ENCODE measurements at places on chromosomes 12 and 14.

- no peak for DNase-seq
Measured at GRCh38 chr12:126189856-126190255, 1124.6 kb downstream of the AACS start.

DNA sequence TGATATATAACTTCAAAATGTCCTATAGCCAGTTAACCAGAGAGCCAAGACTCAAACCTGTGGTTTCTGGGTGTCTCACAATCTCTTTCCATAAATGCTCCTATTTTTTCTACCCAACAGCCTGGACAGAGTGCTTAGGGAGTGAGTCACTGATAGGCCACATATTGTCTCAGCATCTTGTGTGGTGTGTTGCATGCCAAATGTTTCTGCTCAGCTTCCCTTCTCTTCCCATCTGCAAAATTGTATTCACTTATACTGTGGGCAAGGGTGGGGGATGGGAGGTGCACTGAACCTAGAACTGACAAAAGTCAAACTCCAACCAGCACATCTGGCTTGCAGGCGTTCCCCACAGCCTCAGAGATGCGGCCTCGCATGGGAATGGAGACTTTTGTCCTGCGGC lies 123.3 kb downstream of the KCNA5 start:
- DNase-seq = no peak

DNA sequence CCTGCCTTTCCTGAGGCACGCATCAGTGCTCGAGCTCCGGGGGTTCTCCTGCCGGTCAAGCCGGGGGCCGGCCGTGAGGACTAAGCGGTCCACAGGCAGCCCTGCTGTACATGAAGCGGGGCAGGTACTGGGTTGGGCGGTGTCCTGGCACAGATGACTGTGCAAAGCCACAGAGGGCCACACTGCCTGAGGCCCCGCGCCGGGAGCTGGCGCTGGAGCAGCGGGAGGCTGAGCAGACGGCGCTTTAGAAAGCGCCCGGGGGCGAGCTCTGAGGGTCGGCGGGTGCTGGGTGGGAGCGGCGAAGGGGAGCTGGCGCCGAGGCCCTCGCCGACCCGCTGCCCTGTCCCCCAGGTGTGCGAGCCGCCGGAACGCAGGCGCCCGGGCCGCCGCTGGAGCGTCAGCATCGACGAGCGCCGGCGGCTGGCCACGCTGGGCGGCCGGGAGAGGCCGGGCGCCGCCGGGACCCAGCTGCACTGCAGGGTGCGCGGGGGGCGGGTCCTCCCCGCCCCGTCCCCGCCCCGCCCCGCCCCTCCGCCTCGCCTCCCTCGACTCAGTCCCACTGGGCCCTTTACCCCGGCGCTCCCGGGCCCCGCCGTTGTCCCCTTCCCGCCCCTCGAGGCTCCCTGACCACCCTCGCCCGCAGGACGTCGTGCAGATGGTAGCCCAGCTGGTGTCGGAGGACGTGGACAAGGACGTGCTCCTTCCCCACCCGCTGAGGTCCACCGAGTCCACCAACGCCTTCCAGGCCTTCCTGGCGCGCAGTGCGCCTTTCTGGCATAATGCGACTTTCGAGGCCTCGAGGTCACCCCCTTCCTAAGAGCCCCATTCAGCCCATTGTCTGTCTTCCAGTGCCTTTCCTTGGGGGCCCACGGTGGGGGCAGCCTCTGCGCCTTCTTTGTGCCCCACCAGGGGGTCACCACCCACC lies 8.3 kb upstream of the MTA1 start:
- DNase-seq = peak; percentile 78

DNA sequence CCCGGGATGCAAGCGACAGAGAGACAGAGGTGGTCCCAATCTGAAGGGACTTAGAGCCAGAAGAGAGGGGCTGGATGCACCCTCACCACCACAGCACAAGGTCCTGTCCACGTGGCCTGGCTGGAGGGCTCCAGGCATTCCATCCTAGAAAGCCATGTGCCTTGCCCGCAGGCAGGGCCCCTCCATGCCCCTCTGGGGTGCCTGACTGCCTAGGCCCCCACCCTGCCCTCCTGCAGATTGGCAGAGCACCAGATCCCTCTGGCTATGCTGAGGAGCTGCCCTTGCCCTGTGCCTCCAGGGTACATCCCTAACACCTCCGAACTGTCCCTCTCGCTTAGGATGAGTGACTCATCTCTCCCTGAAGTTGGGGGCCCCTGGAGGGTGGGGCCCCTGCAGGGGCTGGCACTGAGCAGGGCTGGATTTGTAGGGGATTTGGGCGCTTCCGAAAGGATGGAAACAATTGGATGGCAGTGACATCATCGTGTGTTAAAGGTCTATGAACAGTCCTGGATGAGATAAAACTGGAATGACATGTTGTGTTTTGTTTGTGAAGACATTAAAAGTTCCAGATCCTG lies 50.9 kb downstream of the CHGA start:
- no peak for DNase-seq

GRCh38 chr14:35158951-35159653 lies 36.8 kb downstream of the PRORP start:
- DNase-seq = no peak

DNA sequence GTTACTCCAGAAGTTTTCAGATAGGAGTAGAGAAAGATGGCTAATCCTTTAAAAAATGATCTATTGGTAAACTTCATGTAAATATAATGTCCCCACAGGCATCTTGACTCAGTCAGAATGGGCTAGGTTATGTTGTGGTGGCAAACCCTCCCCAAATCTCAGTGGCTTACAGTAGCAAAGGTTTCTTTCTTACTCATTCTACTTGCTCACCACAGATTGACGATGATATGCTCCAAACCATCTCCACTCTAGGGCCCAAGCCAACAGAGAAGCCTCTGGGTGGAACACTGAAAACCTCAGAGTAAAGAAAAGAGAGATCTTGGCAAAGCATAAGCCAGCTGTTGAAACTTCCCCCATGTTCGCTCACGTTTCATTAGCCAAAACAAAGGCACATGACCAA lies 146.4 kb downstream of the EMP1 start:
- no peak for DNase-seq

- no peak for DNase-seq
Measured at GRCh38 chr12:132244724-132245295, 84.6 kb downstream of the GALNT9 start.

- DNase-seq = no peak
Measured at GRCh38 chr14:64800000-64800399, 79.7 kb downstream of the SPTB start.

DNA sequence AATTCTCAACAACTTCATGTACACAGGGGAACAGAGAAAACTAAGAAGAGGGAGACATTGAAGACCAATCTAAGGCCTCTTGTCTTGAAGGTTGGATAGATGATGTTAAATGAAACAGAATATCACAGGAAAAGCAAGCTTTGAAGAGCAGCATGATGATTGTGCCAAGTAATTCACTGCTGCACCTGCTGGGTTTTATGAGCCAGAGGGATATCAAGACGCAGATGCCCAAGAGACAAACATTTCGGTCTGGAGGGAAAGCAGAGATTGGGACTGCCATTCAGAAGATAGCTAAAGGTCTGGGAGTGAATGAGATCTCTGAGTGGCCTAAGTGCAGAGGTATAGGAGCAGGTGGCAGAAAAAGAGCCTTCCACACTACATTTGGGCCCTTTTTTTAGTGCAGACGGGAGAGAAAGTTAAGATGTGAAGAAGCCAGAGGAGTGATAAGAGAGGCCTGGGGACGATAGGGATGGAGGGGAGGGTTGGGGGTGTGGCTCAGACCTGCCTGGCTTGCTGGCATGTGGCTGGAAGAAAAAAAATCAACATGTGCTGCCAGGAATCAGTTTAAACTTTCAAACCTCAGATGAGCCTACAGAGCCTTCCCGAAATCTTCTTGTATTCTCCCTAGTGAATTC lies 200.6 kb downstream of the AEBP2 start:
- DNase-seq = no peak

GRCh38 chr14:97995038-97995437 lies 1197.9 kb downstream of the VRK1 start:
- no peak for DNase-seq

DNA sequence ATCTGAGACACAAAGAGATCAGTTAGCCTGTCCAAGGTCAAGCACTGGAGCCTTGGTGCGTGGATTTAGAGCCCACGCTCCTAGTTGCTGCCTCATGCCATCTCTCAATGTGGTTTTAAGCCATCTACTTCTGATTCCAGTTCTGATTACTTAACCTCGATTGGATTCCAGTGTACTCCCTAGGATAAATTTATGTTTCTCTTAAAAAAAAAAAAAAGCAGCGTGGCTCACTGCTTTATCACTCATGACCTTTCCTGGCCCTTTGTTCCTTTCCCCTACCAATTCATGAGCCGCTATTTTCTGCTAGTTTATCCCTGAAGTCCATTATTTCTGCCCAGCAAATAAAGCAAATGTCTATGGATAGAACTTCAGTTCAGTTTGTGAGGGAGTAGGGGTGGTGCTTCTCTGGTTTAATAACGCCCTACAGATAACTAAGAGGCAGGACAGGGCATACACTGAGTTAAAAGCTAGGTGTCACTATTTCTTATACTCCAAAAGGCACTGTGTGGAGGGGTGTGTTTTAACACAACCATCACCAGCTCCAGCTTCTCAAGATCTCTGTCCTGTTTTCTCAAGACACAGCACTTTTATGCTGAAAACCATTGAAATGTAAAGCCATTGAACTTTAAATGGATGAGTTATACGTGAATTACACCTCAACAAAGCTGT lies 9.8 kb upstream of the PARP11 start:
- peak; percentile 43 for DNase-seq

GRCh38 chr14:34099635-34100034 lies 148.8 kb upstream of the EGLN3 start:
- DNase-seq = no peak

DNA sequence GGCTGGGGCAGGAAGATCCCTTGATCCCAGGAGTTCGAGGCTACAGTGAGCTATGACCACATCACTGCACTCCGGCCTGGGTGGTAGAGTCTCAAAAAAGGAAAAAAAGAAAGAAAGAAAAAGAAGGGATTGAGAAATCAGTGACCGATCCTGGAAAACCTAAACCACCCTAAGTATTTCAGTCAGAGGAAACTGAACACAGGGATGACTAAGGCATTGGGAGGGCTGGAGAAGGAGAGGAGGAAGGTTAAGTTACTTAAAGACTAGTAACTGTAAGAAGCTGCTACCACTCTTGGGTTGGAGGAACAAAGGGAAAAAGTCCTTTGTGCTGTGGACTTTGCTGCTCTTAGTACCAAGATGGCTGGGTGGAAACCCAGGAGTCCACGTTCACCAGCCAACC lies 10.6 kb downstream of the HHIPL1 start:
- DNase-seq = no peak

DNA sequence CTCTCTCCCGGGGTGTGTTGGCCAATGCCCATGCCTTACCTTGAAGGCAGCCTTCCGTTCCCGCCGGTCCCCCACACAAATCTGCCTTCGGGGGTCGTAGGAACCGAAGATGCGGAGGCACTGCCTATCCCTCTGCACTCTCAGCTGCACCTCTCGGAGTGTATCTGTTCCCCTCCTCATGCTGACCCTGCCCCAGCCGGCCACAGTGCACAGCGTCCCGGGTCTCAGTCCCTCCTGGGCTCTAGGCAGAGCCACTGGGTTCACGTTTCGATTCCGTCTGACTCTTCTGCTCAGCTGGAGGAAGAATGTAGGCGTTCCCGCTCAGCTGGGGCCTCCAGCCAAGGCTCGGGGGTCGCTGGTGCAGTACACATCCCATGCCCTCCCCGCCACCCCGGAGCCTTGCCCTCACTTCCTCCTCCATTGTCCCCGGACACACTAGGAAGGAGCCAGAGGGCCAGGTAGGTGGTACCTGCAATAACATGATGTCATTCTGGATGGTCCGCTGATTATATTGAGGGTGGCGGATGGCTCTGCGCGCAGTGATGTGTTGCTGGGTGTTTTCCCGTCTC lies 1.8 kb downstream of the CTSG start:
- DNase-seq = no peak

DNA sequence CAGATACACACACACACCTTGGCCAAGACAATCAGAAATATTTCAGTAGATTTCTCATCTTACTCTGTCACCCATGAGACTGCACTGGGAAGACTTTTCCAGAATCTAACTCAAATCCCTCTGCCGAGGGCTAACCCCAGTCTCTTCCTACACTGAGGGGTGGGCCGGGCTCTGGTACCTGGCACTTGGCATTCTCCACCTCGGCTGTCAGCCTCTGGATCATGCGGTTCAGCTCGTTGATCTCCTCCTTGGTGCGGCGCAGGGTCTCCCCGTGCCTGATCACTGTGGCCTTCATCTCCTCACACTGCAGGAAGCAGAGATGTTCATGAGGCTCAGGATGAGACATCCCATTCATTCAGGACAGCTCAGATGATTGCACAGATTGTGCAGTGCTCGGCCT lies 4.9 kb downstream of the KRT83 start:
- no peak for DNase-seq

DNA sequence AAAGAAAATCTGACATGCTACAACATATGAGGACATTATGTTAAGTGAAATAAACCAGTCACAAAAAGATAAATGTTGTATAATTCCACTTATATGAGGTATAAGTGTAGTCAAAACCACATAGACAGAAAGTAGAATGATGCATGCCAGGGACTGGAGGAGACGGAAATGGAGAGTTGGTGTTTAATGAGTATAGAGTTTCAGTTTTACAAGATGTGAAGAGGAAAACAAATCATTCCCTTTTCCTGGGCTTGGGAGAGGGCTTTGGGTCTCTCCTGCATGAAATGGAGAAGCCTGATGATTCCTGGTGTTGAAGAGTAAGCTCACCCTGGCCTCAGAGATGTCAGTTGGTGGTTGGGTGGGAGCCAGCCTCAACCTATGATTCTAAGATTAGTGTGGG lies 158.4 kb upstream of the PLXNC1 start:
- DNase-seq = no peak

GRCh38 chr12:109253913-109254544 lies 55.1 kb downstream of the FOXN4 start:
- no peak for DNase-seq

DNA sequence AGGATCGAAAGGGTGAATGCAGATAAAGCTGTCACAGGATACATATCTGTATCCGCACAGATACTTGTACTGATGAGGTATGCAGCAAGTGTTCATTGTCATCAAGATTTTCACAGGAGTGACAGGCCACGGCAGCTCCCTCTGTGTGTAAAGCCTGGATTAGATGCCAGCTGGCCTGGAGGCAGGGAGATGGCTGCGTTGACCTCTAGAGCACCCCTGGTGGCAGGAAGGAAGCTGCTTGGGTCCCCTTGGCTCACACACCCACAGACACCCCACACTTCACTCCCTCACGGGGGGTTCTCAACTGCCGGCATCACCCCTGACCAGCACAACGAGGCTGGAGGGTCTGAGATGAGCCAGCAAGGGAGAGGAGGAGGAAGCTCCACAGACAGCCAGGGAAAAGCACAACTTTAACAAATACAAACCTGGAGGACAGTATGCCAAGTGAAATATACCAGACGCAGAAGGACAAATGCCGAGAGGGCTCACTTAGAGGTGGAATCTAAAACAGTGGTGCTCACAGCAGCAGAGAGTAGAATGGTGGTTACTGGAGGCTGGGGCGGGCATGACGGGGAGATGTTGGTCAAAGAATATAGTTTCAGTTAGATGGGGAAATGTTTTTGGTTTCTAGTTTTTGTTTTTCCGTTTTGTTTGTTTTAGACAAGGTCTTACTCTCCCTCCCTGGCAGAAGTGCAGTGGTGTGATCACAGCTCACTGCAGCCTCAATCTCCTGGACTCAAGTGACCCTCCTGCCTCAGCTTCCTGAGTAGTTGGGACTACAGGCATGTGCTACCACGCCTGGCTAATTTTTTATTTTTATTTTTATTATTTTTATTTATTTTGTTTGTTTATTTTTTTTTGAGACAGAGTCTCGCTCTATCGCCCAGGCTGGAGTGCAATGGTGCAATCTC lies 45.7 kb downstream of the TEAD4 start:
- DNase-seq = no peak
